ENCODE measurements at places on chromosomes 16 and 17. TPM values are rescaled to one million over a fixed set of nuclear protein-coding genes. Genes with fewer than 3 reads are reported as not detected.

- DNase-seq = peak; percentile 32
These were observed 3.5 kb upstream of the B9D1 start for GRCh38 chr17:19365833-19366636.

DNA sequence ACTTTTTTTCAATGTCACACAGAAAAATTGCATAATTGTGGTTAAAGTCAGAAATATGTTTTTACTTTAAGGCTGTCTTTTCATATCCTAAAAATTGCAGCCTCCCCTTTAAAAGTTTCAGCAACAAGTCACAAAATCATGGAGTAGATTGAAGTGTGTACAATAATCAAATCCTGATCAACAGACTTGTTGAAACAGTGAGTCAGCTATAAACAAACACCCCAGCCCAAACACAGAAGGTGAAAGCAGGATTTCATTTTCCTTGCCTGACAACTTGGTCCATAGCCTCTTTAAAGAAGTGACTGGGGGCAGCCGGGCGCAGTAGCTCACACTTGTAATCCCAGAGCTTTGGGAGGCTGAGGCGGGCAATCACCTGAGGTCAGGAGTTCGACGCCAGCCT lies 59.9 kb downstream of the WNT3 start:
- no peak for DNase-seq

DNA sequence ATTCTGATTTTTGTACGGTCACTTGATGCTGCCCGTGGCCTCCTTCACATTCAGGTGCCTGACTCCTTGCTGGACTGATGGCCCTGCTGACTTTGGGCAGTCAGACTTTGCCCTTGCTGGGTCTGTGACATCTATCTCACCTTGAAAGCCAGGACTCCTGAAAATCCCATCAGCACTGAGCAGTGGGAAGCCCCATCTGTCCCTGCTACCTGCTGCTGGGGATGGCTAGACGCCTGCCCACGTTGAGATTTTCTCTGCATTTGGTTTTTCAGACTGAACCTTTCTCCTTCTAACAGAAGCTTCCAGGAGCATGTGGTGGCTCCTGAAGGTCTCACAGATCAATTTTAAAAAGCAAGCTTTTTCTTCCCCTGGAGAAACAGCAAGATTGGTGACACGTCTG lies 10.2 kb upstream of the ZNF18 start:
- no peak for DNase-seq

Gene RASL10B
- total RNA-seq = 0.14 TPM

DNA sequence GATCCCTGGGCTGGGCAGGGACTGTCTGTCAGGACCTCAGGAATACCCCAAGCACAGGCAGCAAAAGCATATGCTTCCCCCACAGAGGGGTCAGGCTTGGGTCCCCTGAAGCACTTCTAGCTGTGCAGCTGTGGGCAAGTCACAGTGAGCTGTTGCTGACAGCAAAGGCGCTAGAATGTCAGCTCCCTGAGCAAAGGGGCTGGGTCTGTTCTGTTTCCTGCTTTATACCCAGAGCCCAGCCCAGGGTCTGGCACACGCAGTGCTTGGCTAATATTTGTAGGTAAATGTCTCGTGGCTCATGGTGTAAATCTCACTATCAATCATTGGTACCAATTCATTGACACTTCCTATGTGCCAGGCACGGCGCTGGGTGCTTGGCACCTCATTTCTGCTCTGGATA lies 16.6 kb upstream of the MPRIP start:
- peak; percentile 6 for DNase-seq

DNA sequence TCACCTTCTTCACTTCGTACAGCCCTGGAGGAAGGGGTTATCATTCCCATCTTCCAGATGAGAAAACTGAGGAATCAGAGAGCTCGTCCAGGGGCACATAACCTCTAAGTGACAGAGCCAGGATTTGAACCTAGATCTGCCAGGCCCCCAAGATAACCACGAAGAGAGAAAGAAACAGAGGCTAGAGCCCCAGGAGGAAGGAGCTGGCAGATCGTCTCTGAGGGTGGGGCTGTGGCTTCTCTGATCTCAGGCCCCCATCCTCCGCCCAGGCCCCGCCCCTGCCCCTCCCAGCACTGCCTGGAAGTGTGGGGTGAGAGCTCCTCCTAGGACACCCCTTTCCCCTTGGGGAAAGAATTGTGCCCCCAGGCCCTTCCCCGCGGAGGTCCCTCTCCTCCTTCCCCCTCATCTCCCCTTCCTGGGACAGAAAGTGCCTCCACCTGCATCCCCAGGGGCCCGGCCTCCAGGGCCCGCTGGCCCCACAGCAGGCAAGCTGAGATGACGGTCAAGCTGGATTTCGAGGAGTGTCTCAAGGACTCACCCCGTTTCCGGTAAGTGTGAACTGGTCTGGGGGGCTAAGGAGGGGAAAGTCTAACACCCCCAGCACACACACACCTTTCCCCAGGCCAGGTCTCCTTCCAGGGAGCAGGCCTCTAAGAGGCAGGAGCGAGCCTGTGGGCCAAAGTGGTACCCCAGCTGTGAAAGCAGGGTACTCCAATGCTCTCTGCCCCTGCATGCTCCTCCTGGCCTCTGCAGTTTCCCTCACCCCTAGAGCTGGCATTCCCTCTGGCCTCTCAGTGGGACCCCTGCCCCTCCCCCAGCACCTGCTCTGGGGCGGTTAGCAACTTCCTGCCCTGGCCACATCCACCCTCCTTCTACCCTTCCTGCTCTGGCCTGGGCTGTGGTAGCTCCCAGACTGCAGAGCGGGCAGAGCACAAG lies at the start of gene ACAP1:
Gene ACAP1 (plus strand): TSS at position 290 of the 936 bp plus-strand sequence. CDS start 206 bp downstream, at position 496.
- DNase-seq = peak; percentile 85

DNA sequence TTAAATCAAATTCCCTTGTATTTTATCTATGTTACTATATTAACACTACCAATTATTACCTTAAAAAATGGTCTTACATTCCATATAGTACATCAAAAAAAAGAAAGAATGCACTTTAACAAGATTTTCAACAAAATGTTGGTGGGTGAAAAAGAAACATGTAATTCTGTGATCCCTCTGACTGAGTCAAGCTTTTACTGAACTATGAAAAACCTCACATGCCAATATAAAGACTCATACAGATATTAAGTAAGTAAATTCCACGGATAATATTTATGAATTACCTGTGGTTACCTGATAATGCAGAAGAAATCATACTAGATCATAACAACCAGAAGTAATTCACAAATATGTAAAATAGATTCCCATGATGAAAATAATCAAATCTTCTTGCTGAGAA lies 12.4 kb downstream of the COIL start:
- no peak for DNase-seq

- no peak for DNase-seq
These were observed 235.2 kb upstream of the CDH5 start for GRCh38 chr16:66131156-66131807.

Gene DDX5
- 987 TPM for total RNA-seq

DNA sequence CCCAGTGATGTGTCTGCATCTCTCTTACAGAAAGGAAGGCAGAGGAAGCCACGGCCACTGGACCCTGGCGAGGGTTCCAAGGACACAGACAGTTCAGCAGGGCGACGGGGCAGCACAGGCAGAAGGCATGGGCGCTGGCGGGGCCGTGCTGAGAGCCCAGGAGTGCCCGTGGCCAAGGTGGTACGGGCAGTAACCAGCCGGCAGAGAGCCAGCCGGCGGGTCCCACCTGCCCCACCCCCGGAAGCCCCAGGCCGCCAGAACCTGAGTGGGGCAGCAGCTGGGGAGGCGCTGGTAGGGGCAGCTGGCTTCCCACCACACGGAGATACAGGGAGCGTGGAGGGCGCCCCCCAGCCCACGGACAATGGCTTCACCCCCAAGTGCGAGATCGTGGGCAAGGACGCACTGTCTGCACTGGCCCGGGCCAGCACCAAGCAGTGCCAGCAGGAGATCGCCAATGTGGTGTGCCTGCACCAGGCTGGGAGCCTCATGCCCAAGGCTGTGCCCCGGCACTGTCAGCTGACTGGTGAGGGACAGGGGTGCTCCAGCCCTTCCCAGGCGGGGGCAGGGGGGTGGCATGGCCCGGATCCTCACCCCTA lies 7.8 kb downstream of the XYLT2 start:
- no peak for DNase-seq

Gene OTOA
- 0.25 TPM for total RNA-seq

DNA sequence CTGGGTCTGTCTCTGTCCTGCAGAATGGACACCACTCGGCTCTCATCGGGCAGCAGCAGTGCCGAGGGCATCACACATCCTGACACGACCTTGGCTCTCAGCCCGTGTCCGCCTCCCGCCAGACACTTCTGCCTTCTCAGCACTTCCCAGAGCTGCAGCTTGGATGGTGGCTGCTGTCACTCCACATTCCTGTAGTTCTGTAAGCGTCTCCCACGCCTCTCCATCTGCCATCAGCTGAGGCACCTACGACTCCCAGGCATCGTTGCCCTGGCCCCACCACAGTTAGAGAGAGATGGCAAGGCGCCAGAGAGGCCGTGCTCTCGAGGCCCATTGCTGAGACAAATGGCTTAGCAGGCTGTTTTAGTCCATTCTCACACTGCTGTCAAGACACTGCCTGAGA lies 195.9 kb upstream of the CHMP6 start:
- DNase-seq = no peak

Gene OSGIN1
- not detected for total RNA-seq

- DNase-seq = no peak
These were observed 190.1 kb downstream of the CCDC182 start for GRCh38 chr17:57554826-57555635.

- DNase-seq = no peak
These were observed 29.5 kb downstream of the SRL start for GRCh38 chr16:4212211-4212933.

Gene ETV4
- total RNA-seq = 2.1 TPM

Gene SCRN2
- total RNA-seq = 18.1 TPM

Gene B4GALNT2
- total RNA-seq = not detected

Gene CFAP52
- not detected for total RNA-seq

Gene AXIN2
- total RNA-seq = 0.55 TPM

DNA sequence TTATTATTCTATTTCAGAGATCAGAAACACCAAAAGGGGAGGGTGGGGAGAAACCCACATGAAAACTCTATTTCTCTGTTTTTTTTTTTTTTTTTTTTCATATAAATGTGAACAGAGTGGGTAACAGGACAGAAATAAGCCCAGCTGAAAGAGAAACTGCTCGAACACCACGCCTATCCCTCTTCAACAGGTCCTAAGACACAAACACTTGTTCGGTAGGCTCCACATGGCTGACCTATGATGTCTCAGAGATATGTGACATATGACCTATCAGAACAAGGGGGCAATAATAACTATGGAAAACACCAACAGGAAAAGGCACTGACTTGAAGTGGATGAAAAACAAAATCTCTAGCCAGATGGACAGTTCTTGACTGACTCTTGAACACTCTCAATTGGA lies 44.8 kb downstream of the PARN start:
- no peak for DNase-seq

DNA sequence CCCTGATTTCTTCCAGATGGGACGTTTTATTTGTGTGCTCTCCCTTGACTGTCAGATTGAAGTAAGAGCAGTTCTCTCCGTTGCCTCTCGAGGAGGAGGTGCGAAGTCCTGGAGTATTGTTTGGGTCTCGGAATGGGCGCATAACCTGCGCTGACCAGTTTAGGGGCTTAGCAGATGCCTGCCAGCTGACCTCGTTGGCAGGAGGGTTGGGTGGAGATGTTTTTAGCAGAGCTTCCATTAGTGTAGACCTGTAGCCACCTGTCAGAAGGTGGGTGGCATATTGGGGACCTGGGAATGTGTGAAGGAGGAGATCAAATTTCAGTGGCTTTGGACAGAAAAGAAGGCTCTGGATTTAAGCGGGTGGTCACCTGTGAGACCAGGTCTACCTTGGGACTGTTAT lies 3.6 kb downstream of the RASD1 start:
- DNase-seq = no peak

Gene RNF222
- not detected for total RNA-seq

DNA sequence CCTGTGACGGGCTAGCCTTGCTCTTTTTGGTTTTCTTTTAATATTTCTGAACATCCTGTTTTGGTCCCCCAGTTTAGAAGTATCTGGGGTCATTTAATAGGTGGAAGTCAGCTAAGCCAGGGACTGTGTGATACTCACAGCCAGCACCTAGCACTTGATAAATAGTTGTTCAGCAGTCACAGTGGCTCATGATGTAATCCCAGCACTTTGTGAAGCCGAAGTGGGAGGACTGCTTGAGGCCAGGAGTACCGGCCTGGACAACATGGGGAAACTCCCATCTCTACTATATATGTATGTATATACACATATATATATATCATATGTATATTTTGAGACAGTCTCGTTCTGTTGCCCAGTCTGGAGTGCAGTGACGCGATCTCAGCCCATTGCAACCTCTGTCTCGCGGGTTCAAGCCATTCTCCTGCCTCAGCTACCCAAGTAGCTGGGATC lies 1.8 kb upstream of the ZNRF1 start:
- no peak for DNase-seq

DNA sequence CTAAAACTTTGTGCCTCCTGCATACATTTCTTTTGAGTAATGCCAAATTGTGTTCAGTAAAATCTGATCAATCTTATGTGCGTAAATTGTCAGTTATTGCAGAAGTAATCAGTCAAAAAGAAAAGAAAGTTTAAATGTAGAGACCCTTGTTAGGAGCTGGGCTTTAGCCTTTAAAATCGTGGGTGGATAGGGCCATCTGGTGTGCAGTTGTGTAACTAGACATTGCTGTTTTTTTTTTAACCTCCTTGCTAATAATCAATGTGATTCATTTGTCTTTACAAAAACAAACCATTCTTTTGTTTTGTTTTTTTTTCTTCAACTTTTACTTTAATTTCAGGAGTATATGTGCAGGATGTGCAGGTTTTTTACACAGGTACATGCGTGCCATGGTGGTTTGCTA lies 5.3 kb upstream of the WWOX start:
- DNase-seq = no peak

Gene CAVIN1
- total RNA-seq = 0.17 TPM

GRCh38 chr16:19939553-19939952 lies 54.9 kb upstream of the GPRC5B start:
- no peak for DNase-seq

DNA sequence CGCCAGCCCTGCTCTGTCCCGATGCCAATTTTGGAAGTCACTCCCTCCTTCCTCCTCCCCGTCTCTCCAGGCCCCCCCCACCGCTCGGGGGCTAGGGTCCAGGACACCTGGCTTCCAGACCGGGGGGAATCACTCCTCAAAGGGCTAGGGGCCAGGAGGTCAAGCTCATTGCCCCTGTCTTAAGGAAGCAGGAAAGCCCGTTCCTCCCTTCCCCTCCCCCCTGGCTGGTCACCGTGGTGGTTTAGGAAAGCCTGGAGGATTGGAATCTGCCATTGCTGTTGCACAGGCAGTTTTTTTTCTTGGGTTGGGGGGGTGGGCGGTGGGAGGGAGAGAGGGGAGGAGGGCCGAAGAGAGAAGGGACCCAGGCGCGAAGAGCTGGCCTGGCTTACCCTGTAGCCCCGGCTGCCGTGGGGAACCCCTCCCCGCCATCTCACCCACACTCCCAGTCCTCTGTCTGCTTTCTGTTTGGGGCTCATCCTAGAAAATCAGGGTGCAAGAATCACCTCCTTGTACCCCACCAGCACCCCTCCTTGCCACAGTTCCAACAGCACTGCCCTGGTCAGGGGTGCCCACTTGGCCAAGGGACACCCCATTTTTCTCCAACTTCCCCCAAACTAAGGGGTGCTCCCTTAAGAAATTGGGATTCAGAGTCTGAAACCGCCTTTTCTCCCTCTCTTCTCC lies 2.9 kb upstream of the BCL6B start:
- no peak for DNase-seq
